WERI-Rb-1 (cell line): ENCODE measurements at places on chromosomes 12 and 14.

DNA sequence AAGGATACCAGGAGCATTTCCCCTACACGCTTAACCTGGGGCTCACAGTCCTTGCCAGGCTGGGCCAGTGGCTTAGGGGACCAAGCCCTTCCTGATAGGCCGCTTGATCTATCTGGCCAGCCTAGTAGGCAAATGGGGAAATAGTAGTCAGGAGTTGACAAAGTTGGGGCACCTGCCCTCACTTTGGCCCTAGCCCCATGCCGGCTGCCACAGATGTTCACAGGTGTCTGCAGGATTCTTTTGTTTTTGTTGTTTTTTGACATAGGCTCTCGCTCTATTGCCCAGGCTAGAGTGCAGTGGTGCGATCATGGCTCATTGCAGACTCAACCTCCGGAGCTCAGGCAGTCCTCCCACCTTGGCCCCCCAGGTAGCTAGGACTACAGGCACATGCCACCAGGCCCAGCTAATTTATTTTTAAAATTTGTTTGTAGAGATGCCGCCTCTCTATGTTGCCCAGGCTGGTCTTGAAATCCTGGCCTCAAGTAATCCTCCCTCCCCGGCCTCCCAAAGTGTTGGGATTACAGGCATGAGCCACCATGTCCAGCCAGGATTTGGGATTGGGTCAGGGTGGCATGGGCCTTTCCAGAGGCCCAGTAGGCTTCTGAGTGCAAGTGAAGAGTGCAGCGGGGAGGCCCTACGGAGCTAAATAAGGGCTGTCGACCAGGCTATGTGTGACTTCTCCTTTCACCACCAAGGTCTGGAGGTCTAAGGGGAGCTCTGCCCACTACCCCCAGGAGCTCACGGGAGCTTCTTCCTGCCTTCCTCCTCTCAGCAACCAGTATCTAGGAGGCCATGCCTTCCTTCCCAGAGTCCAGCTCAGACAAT is 15.5 kb upstream of the HDAC7 start:
- DNase-seq = no peak

DNA sequence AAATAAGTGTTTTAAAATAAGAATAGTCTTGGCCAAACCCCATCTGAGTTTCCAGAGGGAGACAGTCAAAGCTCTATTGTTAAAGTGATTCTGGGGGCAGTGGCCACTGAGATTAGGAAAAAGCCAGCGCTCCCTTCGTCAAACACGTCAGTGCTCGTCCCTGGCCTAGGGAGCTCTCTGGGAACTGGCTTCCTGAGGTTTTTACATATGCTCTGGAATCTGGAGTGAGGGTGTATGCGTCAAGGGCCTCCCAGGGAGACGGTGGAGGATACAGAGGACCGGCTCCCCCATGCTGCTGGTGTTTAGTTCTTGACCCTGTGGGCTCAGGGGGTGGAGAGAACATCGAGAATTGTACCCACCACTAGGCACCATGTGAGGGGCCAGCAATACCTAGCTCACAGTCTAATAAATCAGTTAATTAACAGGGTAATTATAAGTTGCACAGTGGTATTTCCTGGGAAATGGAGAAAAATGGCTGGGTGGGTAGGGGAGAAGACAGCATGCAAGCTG is 87.0 kb downstream of the SLC25A47 start:
- DNase-seq = no peak

DNA sequence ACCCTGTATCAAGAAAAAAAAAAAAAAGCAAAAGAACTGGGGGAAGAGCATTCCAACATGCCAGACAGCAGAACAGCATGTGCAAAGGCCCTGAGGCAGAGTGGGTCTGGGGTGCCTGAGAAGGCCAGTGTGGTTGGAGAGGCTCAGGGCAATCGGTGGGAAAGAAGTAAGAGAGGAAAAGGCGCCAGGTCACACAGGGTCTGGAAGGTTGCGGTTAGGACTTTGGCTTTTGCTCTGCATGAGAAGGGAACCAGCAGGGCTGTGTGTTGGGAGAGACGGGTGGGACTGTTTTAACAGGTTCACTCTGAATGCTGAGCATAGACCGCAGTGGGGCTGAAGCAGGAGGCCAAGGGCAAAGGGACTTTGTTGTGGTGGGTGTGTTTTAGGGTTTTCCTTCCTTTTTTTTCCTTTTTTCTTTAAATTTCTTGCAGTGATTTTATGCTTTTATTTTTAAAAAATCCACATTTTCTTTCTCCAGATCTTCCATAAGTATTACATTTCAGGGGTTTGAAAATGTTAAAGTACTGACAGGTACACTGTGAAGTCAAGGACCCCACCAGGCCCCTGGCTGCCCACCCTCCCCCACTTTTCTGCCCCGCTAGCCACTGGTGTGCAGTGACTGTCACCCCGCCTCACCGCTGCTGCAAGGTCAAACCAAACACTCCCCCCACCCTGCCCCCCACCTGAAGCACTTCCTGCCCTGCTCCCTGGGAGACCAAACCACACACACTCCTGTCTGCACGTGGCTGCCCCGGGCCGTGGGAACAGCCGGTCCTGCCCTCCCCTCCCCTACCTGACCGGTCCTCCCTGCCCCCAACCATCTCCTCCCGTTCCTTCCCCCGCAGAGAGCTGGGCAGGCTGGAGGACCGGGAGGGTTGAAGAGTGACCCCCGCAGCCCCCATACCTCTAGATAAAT is 30.0 kb downstream of the DTX1 start:
- DNase-seq = no peak

GRCh38 chr12:2679068-2679815 is 115.5 kb upstream of the FKBP4 start:
- DNase-seq = no peak
